ENCODE measurements at places on chromosomes 6 and 20.

DNA sequence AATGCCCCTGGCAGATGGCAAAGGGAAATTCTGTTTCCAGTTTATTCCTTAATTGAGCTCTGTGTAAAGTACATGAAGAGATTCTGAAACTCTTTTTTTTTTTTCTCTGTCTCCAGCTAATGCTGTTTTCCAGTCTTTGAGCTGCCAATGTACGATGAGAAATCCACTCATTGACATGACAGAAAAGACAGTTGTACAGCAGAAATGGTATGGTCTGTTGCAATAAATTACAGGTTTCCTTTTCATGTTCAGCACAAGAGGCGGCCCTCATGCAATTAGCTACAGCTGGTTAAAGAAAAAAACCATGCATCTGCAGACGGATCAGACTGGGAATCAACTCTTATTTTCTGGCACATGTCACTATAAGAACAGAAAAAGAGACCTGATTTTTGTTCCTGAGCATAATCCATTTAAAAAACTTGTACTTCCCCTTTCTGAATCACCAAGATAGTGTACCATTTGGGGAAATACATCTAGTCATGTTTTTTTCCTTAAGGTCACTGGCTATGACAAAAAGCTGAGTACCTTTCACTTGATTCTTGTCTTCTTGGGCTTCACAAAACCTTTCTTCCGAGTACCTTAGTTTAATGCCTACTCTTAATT, 289.8 kb upstream of the PREP start:
- no peak for DNase-seq

- no peak for DNase-seq
Observed at GRCh38 chr20:55273149-55273548, 732.2 kb downstream of the CBLN4 start.

GRCh38 chr6:129105035-129105434, 222.1 kb downstream of the LAMA2 start:
- peak; percentile 57 for DNase-seq

- DNase-seq = no peak
Observed at GRCh38 chr6:117619178-117619577, 16.9 kb upstream of the GOPC start.

DNA sequence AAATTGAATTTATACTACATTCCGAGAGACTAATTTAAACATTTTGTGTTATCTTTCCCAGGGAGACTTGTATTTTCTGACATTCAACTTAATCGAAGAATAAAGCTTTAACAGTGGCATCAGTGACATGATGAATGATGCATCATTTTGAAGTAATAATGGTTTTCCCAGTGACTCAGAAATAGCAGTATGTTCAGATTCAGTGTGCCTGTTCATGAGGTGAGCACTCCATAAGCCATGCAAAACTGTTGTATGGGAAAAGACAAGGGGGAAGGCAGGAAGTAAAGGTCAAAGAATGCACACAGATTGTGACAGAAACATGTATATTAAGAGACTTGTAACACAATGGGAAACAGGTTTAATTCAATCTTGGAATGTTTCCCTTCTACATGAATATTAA, 1348.2 kb upstream of the GJE1 start:
- peak; percentile 44 for DNase-seq
